Caudate nucleus (tissue), 63 donors: ENCODE measurements at places on chromosomes 1 and 21.
A peak's percentile ranks its signal among the peaks of the same experiment; 100 is the strongest.

- DNase-seq: no peak
Measured at GRCh38 chr1:94271373-94271772, 34.0 kb upstream of the ARHGAP29 start.

GRCh38 chr1:53090227-53091147 is 28.5 kb downstream of the PODN start:
- DNase-seq: no peak

GRCh38 chr1:176206006-176206960 is 803 bp downstream of the COP1 start:
- DNase-seq: no peak

- no peak for DNase-seq
Measured at GRCh38 chr1:17791480-17791879, 36.3 kb downstream of the ACTL8 start.

DNA sequence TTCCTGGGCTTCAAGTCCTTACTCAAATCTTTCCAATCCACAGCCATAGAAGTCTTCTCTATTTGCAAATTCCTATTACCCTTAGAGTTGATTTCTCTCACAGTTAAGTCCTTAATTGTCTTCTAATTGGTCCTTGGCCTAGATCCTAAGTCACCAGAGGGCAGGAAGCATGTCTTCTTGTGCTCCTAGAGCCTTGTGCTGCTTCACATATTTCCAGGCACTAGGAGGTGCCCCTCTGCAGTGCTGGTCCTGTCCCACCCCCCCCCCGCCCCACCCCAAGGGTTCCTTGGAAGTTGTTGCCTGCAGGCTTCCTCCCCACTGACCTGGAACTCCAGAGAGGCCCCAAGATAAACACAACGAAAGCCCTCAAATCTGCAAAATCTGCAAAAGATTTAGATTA is 28.1 kb upstream of the TARBP1 start:
- no peak for DNase-seq

- DNase-seq: no peak
Measured at GRCh38 chr1:219724440-219724839, 111.5 kb upstream of the ZC3H11B start.

- no peak for DNase-seq
Measured at GRCh38 chr21:19541602-19542001, 1138.0 kb upstream of the TMPRSS15 start.

DNA sequence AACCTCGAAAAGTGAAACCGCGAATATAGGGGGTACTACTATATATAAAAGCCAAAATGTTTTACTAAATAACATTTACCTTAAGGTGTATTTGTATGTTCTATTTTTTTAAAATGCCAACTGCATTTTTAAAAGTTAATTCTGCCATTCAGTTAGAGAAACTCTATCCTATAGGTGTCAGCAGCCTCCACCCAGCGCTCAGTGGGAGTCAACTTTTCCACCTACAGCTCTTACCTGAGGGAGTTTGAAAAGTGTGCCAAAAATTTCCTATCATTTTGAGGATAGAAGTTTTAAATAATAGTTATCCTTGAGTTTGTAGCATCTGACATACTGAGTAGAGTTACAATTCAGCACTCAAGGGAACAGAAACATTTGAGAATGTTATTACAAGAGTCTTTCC is 6.1 kb upstream of the HP1BP3 start:
- DNase-seq: no peak

DNA sequence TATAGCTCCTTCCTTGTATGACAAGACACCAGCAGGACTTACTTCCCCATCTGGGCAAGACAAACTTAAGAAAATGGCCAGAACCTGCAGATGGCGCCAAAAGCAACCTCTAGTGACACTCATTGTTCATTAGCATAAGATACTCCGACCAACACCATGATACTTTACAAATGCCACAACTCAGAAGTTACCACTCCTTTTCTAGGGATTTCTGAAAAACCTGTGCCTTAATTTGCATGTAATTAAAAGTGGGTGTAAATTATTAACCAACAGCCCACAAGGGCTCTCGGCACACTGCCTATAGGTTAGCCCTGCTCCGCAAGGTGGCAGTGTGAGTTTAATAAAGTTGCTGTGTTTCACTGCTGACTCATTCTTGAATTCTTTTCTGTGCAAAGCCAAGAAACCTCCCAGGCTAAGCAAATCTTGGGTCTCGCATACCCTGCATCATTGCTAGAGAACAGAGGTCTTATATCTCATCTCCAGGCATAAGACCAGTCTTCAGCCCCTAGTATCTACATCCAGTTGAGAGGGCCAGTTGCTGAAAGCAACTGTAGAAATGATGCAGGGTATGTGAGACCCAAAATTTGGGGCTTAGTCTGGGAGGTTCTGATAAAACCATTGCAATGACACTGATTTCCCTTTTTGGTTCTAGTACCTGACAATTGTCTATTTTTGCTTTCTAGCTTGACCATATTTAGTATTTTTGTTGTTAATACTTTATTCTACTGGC is 86.4 kb downstream of the FAF1 start:
- DNase-seq: peak; percentile 21

- no peak for DNase-seq
Measured at GRCh38 chr1:17259233-17259873, 10.5 kb downstream of the PADI3 start.

DNA sequence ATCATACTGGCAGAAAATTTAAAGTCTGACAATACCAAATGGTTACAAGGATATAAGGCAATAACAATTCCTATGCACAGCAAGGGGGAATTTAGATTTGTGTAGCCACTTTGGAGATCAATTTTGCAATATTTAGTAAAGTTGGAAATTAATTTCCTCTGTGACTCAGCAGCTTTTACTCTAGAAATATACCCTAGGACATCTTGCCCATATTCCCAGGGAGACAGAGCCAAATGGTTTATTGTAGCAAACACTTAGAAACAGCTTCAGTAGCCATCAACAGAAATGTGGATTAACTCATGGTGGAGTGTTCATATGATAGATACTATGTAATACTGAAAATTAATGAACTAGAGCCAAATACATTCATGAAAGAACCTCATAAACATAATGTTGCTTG is 104.6 kb downstream of the BACH1 start:
- no peak for DNase-seq

DNA sequence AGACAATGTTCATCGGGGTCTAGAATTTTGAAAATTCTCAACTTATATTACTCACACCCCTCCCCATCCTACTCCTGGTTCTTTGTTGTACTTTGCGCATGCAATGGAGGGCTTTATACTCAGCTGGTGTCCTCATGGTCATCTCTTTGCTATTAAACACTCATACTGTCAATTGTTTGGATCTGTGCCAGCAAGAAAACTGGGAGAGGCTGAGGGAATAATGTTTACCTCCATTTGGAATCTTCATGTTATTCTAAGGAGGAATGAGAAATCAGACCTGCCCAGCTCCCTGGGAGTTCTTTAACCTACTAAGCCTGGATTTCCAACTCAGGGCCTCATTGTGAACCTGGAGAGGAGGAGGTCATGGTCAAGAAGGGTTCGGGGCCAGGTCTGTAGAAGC is 143.9 kb upstream of the DNAH14 start:
- DNase-seq: no peak

DNA sequence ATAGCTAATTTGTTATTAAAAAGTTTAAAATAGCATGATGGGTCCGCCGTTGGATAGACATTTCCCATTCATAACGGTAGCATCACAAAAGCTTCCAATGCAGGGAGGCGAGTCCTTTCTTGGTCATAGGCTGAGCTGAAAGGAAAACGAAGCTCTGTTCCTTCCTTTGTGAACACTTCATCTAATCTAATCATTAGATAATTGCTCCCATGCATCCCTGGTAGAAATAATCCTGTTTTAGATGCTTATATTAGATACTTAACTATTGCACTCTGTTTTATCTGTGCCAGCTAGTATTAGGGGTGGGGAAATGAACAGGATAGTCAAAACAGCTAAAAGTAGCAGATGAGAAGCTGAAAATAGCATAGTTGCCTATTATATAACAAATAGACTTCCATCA is 215.0 kb downstream of the SLC35F3 start:
- no peak for DNase-seq

GRCh38 chr1:52579415-52579814 is 22.8 kb upstream of the GPX7 start:
- DNase-seq: no peak

GRCh38 chr1:32107742-32108661 is at the start of gene KPNA6:
Gene KPNA6, plus strand, starts transcription at chr1:32108056. Its CDS starts 75 bp downstream, at chr1:32108131.
- DNase-seq: peak; percentile 85

DNA sequence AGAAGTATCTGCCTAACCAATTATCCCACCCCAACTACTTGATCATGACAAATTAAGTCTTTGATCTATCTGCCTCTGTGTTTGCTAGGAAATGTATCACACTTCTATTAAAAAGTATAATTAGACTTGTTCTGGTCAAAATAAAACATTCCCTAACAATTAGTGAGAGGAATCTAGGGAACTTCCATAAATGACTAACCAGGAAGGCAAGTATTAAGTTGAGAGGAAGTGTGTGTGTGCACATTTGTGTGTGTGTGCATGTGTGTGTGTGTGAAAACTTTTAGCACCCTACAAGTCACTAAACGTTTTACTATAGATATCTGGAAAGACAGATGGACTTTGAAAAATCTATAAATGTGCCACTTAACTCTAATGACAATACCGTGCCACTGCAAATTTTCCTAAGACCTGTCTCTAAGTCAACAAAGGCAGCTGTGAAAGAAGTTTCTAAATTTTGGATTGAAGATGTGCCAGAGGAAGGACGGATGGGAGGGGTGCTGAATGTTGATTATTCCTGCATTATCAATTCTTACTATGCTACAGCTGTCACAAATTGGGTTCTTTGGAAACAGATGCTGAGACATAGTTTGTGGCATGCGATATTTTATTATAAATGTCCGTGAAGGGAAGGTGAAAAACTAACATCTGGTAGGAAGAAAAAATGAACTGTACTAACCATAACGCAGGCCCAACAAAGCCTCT is 567.1 kb downstream of the PTPRC start:
- DNase-seq: no peak

GRCh38 chr1:121558514-121558913 is 373.7 kb downstream of the SRGAP2C start:
- no peak for DNase-seq
